ENCODE measurements at places on chromosomes 5 and 9.

DNA sequence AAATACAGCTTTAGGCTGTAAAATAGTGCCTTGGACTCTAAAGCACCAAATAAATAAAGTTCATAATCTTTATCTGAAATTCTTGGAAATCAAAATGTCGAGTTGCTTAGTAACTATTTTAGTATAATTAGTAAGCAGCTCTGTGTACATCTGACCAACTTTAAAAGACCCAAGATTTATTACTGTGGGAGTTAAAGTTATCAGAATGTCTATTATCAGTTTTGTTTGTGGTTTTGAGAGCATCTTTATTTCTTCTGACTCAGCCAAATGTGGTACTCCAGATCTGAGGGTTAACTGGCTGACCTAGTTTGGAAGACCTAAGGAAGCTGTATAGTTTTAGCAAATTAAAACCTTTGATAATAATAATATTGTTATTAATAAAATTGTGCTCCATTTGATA lies 81.2 kb downstream of the PRLR start:
- no peak for DNase-seq

- DNase-seq = no peak
These were observed 108.2 kb downstream of the UBE2R2 start for GRCh38 chr9:33924978-33925797.

DNA sequence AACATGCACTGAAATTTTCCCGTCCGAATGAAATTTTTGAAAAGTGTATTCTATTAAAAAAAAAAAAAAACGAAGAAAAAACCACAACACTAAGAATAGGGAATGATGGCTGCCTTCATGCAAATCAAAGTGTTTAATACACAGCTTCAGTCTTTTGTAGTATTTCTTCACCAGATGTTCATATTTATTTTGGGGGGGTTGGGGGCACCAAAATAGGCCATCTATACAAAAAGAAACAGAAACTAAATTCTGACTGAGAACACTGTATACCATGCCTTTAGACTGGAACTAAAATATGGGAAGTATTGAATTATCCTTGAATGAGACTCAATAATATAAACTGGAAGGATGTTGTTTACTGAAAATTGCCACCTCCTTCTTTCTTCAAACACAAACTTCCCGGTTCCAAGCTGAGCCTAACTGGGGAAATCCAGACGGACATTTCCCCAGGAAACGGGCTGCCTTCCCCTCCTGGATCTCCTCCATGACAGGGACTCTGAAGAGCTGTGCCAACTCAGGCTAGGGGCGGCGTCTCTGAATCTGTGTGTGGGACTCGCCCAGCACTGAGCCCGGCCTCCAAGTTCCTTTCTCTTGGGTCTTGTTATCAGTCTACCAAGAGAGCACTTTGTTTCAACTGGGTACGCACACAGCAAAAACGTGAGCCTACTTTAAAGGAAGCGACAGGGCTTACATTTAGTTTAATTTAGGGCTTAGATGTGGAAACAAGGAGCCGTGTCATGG lies 511.3 kb upstream of the ADAMTS16 start:
- DNase-seq = no peak

- no peak for DNase-seq
These were observed 351.4 kb downstream of the ISL1 start for GRCh38 chr5:51734677-51735076.

DNA sequence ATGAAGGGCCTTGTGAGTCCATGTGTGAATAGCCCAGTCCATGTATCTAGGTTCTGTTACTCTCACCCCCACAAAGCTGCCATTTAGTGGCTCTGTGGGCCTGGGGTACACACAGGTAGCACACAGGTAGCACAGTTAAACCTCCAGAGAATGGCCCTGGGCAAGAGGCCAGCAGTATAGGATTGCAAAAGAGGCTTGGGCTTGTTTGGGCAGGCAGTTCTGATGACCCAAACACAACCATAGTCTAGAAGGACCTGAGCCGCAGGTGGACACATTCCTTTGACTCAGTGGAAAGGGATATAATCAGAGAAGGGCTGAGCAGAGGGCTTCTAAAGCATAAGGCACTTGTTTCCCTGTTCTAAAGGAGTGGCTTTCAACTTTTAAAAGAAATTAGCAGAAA lies 326.8 kb upstream of the SGCD start:
- DNase-seq = no peak

GRCh38 chr5:15366676-15367391 lies 133.1 kb upstream of the FBXL7 start:
- no peak for DNase-seq

DNA sequence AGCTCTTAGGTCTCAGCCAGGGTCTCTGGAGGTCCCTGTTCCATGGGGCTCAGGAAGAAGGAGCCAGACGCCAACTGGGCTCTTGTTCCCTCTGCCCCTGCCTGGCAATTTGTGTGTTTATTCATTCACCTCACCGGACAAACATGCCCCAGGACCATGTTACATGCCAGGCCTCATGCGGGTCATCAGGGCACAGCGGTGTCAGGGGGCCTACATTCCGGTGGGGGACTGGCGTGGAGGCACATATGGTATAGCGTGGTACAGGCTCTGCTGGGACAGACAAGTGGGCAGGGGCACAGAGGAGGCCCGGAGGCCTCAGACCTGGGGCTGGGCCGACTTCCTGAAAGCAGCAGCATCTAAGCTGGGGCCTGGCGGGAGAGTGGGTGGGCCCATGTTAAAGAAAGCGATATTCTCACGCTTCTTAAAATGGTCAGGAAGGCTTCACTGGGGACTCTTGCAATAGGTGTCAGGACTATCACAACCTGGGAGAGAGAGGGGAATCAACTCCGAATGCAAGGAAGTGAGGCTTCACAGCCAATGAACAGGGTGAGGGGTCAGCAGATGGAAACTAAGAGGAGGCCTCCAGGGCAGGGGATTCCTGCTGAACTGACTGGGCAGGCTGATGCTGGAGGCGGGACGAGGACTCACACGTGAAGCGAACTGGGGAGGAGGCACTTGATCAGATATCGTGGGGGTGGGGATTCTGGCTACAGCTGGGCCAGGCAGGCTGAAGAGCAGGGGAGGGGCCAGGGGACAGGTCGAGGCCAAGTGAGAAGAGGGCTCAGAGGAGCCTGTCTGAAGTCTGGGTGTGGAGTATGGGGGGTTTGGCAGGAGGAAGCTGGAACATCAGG lies 41.9 kb downstream of the NCS1 start:
- DNase-seq = no peak

DNA sequence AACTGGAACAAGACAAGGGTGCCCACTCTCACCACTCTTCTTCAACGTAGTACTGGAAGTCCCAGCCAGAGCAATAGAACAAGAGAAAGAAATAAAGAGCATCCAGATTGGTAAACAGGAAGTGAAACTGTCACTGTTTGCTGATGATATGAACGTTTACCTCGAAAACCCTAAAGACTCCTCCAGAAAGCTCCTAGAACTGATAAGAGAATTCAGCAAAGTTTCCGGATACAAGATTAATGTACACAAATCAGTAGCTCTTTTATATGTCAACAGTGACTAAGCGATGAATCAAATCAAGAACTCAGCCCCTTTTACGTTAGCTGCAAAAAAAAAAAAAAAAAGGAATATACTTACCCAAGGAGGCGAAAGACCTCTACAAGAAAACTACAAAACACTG lies 306.6 kb downstream of the PLK2 start:
- DNase-seq = no peak

- no peak for DNase-seq
These were observed 595.7 kb downstream of the ACTL7B start for GRCh38 chr9:108259917-108260675.

DNA sequence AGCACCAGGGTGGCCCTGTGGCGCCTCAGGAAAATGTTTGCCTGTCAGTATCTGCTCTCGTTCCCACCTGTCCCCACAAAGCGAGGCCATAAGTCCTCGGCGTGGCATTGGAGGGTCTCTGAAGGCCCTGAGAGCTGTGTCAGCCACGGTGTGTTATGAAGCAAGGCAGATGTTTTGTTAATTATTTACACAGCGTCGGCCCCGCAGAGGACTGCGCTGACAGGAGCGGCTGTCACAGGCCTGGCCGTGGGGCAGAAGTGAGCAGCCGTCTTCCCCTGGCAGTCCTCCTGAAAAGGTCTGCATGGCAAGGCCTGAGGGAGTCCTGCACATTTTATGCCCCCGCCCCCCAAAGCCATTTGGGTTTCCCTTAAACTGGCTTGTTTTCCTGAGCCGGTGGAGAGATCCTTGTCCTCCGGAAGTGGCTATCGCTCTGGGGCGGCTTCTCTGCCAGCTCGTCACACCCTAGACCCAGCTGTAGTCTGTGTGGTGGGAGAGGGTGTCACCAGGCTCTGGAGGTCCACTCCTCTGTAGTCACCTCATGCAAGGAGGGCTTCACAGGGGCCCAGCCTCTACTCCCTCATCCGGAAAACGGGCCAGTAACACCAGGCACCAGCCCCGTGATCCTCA lies 6.2 kb downstream of the NEK6 start:
- DNase-seq = no peak

DNA sequence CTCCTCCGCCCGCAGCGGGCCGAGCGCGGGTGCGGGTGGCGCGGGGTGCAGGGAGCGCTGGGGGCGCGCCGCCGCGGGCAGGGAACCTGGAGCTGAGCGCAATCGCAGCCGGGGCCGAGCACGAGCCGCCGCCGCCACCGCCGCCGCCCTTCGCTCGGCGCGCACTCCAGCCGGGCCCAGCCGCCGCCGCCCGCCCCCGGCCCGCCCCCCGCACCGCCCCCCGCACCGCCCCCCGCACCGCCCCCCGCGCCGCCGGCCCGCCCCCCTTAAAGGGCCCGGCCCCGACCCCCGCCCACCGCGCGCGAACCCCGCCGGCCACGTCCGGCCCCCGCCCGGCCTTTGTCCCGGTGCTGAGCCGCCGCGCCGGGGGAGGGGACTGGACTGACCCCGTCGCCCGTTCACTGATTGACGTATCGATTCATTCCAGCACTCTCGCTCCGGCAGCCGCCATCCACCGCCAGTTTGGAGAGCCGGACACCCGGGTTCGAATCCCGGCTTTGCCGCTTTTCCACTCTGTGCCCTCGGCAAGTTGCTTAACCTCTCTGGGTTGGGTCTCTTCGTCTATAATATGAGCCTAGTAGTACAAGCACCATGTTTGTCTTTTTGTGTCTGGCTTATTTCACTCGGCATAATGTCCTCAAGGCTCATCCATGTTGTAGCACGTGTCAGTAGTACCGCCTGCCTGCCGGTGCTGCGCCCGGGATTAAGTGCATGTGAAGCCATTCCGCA lies at the start of gene SH3PXD2B:
TSS of gene SH3PXD2B (minus strand) at position 168 of the 729 bp plus-strand sequence. CDS start 173 bp downstream, outside the sequence.
- no peak for DNase-seq

- no peak for DNase-seq
These were observed 392.2 kb upstream of the KLF4 start for GRCh38 chr9:107881626-107882300.

DNA sequence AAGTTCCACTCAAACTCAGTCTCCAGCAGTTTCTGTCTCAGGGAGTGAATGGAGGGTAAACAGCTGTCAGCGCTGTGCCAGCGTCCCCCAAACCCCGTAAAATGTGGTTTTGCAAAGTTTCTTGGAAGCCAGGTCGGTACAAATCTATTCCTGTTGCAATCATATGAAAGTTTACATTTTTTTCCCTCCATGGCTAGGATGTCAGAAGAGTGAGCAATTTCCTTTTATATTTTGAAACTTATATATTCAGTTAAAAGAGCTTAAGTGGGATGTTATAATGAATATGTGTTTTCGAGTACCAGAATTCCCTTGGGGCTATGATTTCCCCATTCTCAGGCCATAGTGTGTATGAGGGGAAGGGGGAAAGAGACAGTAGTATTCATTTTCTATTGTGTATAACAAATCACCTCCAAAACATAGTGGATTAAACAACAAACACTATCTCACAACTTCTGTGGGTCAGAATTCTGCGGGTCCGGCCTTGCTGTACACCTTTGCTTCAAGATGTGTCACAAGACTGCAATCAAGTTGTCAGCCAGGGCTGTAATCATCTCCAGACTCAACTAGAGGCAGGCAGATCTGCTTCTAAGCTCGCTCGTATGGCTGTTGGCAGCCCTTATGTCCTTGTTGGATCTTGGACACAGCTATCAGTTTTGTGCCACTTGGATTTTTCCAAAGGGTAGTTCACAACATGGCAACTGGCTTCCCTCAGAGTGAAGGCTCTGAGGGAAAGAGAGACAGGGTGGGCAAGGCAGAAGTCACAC lies 107.4 kb downstream of the SNX18 start:
- no peak for DNase-seq

- peak; percentile 26 for DNase-seq
These were observed 45.7 kb upstream of the ALDH1B1 start for GRCh38 chr9:38346811-38347210.

DNA sequence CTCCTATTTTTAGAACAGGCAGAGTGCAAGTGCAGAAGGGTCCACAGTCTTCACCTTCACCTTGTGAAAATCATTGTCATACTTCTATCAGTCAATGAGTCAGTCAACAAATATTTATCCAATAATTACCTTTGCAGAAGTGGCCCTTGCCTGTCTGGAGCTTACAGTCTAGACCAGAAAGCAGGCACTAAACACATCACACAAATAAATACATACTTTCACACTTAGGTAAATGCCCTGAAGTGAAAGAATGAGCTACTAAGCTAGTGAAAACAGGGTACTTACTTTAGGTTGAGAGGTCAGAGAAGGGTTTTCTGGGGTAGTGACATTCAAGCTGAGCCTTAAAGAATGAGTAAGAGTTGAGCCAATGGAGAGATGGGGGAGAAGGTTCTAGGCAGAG lies 421.9 kb upstream of the ADAMTSL1 start:
- no peak for DNase-seq

GRCh38 chr9:28976250-28976649 lies 1403.0 kb upstream of the C9orf72 start:
- DNase-seq = no peak

GRCh38 chr9:125932012-125932411 lies 184.8 kb downstream of the PBX3 start:
- no peak for DNase-seq

DNA sequence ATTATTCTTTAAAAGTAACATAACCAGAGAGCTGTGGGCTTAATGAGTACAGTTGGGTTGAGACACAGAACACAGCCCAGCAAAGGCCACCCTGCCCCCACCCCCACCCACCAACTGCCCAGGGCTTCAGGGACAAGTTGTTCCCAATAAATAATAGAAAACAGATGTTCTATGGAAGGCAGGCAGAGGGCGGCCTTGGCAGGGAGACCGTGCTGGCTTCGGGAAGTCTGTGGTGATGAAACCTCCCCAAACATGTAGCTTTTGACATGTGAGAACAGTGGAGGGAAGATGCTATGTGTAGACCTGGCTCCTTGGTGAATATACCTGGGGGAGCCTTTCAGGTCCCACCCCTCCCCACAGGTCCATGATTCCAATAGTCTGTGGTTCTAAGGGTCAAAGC lies 10.0 kb downstream of the TRAF1 start:
- DNase-seq = no peak

DNA sequence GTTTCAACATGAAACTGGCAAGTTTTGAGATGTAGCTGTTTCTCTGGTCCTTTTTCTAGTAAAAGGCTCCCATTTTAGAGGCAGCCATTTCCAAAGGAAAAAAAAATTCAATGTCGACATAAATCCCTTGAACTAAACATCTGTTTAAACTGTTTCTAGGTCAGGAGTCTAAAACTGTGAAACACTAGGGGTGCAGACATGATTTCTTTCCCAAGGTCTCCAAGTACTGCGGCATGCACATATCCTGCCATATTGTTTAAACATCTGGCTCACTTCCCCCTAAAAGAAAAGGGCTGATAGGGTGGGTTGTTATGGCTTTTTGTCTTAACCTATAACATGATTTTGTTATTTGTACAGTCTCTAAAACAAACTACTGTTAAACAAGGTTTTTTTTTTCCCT lies 51.1 kb downstream of the NFIB start:
- DNase-seq = no peak

GRCh38 chr5:172371684-172372083 lies 82.6 kb downstream of the SH3PXD2B start:
- no peak for DNase-seq

Measured in activated CD8-positive, alpha-beta memory T cell treated with anti-CD3 and anti-CD28 coated beads, Interleukin-2, amount 10 ng/mL, durations not matched to agents 7 days and 5 days (primary cell).